ENCODE measurements at places on chromosomes 7 and 10.

DNA sequence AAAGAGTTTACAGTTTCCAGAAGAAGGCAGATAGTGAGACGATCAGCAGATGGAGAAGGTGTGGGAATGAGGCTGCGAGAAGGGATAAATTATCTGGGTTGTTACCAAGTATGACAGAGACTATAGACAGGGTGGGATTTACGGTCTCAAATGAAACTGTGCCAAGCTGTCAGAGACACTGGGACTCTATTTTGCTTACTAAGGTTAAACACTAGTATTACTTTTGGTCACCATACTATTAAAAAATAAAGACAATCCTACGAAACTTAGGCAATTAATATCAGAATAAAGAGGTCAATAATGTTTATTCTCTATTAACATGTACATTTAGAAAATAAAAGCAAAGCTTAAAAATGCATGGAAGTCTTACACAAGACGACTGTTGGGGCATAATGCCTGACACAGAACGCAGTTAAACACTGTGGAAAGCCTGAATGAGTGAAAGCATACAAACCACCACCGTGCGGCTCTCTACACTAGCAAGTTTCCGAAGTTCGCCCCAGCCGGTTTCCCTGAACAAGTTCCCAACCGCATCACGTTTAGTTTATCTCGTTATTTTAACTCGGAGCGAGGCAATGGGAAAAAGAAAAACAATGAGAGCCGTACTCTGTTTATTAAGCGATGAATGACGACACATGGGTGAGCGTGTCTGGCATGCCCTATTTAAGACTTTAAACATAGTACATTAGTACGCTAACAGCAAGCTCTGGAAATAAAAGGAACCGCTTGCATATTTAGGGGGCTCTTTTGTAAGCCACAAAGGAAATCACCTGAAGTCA, 909 bp upstream of the CC2D2B start:
- peak; percentile 30 for DNase-seq

- DNase-seq, result no peak
These were observed 93.4 kb downstream of the RNF216 start for GRCh38 chr7:5687936-5688630.

GRCh38 chr7:155917836-155918430, 105.7 kb upstream of the SHH start:
- no peak for DNase-seq

- DNase-seq, result no peak
These were observed 54.3 kb downstream of the CHN2 start for GRCh38 chr7:29248713-29249382.

GRCh38 chr7:91286432-91286831, 22.2 kb downstream of the FZD1 start:
- no peak for DNase-seq

DNA sequence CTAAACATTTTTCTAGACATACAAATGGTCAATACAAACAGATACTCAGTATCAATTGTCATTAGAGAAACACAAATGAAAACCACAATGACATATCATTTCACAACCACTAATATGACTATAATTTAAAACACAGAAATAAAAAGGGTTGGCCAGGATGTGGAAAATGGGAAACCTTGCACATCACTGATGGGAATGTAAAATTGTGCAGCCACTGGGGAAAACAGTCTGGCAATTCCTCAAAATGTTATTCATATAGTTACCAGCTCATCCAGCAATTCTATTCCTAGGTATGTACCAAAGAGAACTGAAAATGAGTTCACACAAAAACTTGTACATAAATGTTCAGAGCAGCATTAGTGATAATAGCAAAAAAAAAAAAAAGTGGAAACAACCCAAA, 106.1 kb upstream of the LRRTM3 start:
- no peak for DNase-seq

GRCh38 chr7:84281518-84281917, 86.9 kb upstream of the SEMA3A start:
- no peak for DNase-seq

GRCh38 chr10:31070025-31070424, 38.4 kb upstream of the ZNF438 start:
- DNase-seq, result no peak

GRCh38 chr10:129662426-129662825, 195.4 kb downstream of the MGMT start:
- no peak for DNase-seq

- DNase-seq, result no peak
These were observed 39.2 kb downstream of the CDC123 start for GRCh38 chr10:12235116-12235694.

DNA sequence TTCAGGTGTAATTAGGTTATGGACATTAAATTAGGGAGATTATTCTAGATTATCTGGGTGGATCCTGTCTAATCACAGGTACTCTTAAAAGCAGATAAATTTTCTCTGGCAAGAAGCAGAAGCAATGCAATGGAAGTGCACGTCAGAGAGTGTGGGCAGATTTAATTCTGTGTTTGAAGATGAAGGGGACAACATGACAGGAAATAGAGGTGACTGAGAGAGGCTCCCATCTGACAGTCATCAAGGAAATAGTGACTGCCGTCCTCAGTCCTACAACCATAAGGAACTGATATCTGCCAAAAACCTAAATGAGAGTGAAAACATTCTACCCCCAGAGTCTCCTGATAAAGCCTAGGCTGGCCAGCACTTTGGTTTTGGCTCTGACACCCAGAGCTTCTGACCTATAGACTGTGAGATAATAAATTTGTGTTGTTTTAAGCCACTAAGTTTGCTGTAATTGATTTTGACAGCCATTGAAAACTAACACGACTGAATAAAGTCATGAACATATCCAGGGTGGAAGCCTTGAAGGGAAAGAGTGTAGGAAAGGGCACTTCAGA, 30.5 kb upstream of the DDX50 start:
- DNase-seq, result no peak

DNA sequence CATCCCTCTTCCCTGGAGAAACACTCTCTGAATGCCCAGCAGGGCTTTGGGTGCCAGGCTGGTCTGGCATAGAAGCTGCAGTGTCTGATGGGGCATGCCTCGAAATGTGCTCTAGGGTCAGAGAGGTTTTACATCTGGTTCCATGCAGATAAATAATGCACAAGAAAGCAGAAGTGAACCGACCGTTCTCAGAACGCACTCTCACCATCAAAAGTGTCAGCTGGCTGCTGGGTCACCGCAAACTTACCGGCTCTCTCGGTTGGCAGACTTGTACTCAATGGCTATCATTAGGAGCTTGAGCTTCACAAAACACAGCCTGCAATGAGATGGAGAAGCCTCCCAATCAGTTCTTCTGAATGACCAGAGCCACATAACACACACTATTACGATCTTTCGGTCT, 610.0 kb downstream of the KCNMA1 start:
- DNase-seq, result no peak

GRCh38 chr10:116073510-116073909, 199.5 kb downstream of the GFRA1 start:
- DNase-seq, result no peak

- no peak for DNase-seq
These were observed 87.3 kb upstream of the CYTH3 start for GRCh38 chr7:6359734-6360133.

- DNase-seq, result no peak
These were observed 211.7 kb downstream of the CCSER2 start for GRCh38 chr10:84540022-84540616.

GRCh38 chr7:87570178-87570577, 30.5 kb downstream of the ABCB1 start:
- no peak for DNase-seq

- DNase-seq, result no peak
These were observed 50.2 kb downstream of the SND1 start for GRCh38 chr7:127702052-127702652.

- DNase-seq, result peak; percentile 74
These were observed 15.7 kb downstream of the LRRTM3 start for GRCh38 chr10:66941491-66941890.

- DNase-seq, result no peak
These were observed 1.8 kb downstream of the IGFBP3 start for GRCh38 chr7:45919231-45919784.

GRCh38 chr10:59302381-59302780, 60.0 kb downstream of the FAM13C start:
- DNase-seq, result no peak

GRCh38 chr10:14594878-14595525, 179.7 kb downstream of the FAM107B start:
- DNase-seq, result no peak

DNA sequence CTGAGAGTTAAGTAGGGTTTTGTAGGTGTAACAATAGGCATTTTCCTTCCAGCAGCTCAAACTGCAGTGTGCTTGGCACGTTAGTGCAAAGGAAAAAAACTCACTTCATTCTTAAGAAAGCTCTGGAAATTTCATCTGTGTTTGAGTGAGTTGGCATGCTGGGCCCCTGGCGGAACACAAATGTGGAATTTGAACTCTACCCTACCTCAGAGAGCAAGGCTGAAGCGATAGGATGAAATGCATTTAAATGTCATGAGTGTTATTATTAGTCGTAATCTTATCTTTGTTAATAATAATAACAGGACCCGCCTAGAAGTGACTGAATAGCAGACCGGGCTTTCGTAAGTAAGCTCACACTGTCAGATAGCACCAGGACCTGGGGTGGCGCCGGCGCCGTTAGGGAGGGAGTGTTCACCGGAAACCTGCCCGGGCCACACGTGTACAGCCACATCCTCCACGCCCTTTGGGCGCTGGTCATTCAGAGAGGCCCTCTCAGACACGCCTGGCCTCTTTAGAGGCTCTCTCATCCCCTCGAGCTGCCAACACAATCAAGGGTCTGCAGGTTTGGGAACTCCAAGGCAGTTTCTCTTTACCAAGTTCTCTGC, 63.5 kb downstream of the GRK5 start:
- no peak for DNase-seq

DNA sequence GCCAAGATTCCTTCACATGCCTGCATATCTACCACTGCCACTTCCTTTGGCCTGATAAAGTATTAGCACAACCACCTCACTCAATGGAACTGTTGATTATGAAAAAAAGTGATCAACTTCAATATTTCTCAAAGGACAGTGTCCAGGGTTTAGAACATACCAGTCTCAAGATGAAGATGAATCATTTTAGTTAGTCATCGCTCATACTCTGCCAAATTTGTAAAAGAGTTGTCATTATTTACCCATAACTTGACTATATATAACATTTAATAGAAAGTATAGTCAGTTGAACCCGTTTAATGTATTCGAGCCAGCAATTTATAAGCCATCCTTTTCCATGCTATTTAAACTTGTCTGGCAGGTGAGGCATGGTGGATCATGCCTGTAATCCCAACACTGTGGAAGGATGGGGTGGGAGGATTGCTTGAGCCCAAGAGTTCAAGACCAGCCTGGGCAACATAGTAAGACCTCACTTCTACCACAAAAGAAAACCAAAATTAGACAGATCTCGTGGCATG, 33.2 kb downstream of the SPAM1 start:
- DNase-seq, result no peak

DNA sequence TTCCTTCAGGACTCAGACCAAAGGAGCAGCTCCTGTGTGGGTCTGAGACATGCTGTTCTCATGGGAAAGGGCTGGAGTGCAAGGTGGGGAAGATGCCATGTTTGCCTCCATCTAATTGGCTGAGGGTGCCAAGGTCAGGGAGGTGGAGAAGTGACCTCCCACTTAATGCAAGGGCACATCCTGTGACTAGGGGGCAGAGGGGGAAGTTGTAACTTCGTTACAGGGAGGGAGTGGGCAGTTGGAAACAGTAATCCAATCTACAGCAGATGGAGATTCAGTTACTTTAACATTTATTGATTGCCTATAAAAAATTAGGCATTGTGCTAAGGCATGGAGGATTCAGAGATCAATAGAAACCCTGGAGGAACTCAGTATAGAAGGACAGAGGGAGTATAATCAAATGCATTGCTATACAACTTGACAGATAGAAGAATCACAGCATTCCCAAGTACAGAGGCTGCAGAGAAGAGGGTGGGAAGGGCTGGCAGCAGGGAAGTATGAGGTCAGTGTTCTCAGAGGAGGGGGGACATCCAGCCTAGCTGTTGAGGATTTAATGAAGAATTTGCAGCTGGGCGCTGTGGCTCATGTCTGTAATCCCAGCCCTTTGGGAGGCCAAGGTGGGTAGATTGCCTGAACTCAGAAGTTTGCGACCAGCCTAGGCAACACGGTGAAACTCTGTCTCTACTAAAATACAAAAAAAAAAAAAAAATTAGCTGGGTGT, 75.9 kb downstream of the CCNY start:
- no peak for DNase-seq

DNA sequence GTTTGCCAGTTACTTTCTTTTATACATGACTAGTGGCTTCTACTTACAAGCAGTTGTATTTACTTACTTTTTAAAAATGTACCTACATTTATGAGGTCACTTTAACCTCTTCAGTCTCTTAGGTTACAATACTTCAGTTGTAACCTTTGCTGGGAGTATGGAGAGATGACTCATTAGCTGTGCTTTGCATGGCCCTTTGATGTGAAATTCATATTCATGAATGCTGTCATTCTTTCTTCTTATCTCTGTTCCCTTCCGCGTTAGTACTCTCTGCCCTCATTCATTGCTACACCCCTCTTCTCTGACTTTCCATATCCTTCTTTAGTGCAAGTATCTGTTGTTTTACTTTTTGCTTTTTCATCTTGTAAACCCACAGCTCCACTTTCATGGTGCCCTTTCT, 164.3 kb downstream of the BMPER start:
- no peak for DNase-seq

DNA sequence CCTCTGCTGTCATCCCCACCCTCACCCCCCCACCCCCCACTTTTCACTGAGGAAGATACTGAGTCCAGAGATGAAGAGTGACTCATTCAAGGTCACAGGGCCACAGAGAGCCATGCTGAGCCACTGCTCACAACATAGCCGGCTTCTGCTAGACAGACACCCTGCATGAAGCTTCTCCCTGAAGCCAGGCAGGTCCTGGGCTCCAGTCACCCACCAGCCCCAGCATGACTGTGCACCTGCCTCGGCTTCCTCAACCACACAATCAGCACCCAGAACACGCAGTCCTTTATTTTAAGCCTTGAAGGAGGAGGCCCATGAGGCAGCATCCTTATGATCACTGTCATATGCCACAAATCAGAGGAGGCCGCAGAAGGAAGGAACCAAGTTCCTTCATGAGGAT, 19.2 kb upstream of the PRKAG2 start:
- no peak for DNase-seq

DNA sequence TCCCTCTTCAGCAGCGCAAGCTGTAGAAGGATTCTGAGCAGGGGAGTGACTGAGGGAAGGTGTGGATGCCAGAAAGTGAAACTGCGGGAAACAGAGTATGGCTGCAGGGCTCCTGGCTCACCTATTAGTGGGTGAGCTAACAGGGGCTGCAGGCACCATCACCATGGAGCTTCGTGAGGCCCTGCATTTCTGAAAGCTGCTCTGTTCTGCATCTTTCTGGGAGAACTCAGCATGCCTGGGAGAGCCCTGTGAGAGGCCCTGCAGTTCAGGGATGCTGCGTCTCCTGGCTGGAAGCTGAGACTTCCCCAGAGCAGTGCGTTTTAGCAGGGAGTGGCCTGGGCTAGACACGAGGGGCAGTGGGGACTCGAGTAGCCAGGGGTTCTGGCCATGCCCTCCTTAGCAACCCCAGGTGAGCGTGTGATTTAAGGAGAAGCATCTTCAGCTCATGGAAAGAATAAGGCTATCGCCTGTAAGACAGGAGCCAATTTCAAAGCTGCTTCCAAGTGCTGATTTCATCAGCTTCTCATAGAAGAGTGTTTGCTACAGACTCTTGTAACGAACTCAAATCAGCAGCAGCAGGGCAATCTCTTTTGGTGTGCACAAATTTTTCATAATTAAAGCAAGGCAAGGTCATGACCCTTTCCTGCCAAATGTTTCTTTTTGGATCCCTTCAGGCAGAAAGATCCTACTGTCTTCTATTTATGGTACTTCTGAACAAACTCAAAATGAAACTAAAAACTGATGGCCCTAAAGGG, 293.6 kb upstream of the ZNF32 start:
- no peak for DNase-seq

Measured in amygdala (tissue), 56 donors.